ENCODE measurements at places on chromosomes 3 and 15.

- no peak for DNase-seq
These were observed 90.1 kb upstream of the NEO1 start for GRCh38 chr15:72962054-72962702.

GRCh38 chr15:42184296-42184695 is 23.8 kb downstream of the VPS39 start:
- DNase-seq, result no peak

- DNase-seq, result peak; percentile 73
These were observed 33.5 kb downstream of the ZBTB38 start for GRCh38 chr3:141401573-141402475.

GRCh38 chr3:112610121-112610520 is 30.8 kb downstream of the CCDC80 start:
- peak; percentile 79 for DNase-seq

DNA sequence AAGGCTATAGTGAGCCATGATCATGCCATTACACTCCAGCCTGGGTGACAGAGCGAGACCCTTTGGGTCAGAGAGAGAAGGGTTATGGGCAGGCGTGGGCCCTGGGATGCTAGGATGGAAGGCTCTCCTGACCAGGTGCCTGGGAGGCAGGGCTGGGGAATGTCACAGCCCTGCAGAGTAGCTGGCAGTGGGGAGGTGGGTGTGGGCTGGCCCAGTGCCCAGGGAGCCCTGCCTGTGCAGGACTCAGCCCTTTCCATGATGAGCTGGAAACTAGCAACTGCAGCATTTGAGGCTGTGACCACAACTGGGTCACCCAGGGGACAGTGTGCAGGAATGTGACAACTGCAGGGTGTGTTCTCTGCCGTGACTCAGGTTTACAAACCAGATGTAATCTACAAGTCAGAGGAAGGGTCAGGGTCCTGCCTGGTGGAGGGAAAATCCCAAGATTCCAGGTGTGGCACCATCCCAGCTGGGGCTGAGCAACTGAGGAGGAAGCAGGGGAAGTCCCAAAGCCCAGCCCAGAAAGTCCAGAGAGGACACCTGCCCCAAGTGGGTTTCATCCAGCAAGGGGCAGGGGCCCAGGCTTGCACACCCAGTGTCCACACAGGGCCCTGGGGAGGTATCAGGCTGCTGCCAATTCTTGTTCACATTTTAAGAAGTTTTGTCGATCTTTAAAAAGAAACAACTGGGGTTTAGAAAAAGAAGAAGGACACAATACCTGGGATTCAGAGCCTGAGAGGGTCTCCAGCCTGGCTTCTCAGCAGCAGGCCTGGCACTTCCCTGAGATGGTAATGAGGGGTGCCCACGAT is 45.5 kb downstream of the SLC28A1 start:
- DNase-seq, result peak; percentile 62

- DNase-seq, result no peak
These were observed 25.8 kb upstream of the UBXN7 start for GRCh38 chr3:196458063-196458462.

DNA sequence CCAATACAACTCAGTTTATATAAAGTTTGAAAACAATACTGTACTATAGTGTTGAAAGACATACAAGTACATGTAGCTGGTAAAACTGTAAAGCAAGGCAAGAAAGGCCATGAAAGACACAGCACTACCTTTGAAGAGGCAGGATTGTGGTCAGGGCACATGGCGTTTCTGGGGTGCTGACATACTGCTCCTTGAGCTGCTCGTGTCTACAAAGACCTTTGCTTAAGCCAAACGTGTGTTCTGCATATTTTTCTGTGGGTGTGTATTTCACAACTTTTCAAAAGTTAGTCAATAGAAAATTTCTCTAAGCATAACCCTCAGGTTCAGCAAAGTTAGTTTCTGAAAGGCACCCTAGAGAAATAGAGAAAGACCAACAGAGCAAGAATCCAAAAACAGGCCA is 14.1 kb upstream of the TOPAZ1 start:
- no peak for DNase-seq

DNA sequence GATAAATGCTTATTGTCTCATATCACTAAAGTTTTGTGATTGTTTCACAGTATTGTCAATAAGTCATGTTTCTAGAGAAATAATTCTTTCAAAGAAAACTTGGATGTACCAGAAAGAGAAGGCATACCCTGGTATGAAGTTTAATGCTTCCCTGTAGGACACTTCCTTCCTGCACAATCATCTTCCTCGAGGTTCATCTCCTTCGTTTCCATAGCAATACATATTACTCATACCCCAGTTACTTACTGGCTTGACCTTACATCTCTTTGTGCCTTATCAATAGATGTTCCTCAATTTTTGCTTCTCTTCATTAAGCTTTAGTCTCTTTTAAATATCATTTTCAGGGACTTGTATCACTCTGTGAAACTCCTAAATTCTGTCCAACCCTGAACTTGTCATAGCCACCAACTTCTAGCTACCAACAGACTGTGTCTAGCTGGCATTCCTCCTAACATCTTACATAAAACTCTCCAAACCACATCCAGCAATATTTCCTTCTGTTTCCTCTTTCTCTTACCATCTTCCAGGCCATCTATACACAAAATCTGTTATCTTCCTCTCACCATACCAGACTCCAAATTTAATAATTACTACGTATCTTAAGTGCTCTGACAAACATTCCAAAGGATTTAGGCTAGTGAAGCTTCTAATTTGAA is 134.3 kb downstream of the GADL1 start:
- no peak for DNase-seq

Measured in AG20443 (cell line).